HT-29 (cell line): ENCODE measurements at places on chromosomes 13 and 19. TPM values are rescaled to one million over a fixed set of nuclear protein-coding genes. Genes with fewer than 3 reads are reported as not detected.

Gene OR7C1
- total RNA-seq, result not detected in 2 replicates

Gene SLAIN1
- not detected in 2 replicates for total RNA-seq

Gene LRRC4B
- not detected in 2 replicates for total RNA-seq

Gene SPTBN4
- total RNA-seq, result 0.23 and 1.3 TPM in 2 replicates

Gene CEACAM21
- not detected in 2 replicates for total RNA-seq

Gene PIBF1
- 7.2 and 18.5 TPM in 2 replicates for total RNA-seq

Gene LGALS14
- not detected in 2 replicates for total RNA-seq

- DNase-seq, result peak; percentile 44
These were observed 109.2 kb downstream of the ESD start for GRCh38 chr13:46687810-46688209.

DNA sequence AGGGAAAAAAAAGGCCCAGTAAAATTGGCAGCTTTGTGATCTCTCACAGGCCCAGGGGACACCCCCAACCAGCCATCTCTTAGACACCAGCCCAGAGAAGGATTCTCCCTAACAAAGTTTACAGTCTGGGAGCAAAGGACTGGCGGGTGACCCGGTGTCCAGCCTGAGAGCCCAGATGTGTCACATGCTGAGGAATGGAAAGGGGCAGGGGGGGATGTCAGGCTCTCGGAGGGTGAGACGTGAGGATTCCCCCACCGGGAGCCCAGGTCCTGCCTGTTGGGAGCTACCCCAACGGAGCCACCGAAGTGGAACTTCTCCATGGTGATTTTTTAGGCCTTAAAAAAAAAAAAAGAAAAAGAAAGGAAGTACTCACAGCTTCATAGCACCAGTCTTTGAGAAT is 4.8 kb upstream of the CTXN1 start:
- no peak for DNase-seq

DNA sequence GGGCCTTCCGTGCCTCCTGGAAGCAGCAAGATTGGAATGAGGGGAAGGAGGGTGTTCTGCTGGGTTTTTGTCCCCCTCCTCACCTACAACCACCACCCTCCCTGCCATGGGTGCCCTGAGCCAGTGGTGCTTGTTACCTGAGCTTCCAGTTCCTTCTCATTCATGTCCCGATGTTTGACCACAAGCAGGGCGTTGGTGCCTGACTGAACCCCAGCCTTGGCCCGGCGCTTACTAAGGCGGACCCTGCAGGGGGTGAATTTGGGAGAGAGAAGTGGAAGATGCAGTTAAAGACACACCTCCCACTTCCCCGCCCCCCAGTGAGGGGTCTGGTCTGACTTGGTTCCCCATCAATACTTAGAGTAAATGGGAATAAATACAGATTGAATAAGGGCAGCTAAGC is 4.3 kb downstream of the PAF1 start:
- no peak for DNase-seq

DNA sequence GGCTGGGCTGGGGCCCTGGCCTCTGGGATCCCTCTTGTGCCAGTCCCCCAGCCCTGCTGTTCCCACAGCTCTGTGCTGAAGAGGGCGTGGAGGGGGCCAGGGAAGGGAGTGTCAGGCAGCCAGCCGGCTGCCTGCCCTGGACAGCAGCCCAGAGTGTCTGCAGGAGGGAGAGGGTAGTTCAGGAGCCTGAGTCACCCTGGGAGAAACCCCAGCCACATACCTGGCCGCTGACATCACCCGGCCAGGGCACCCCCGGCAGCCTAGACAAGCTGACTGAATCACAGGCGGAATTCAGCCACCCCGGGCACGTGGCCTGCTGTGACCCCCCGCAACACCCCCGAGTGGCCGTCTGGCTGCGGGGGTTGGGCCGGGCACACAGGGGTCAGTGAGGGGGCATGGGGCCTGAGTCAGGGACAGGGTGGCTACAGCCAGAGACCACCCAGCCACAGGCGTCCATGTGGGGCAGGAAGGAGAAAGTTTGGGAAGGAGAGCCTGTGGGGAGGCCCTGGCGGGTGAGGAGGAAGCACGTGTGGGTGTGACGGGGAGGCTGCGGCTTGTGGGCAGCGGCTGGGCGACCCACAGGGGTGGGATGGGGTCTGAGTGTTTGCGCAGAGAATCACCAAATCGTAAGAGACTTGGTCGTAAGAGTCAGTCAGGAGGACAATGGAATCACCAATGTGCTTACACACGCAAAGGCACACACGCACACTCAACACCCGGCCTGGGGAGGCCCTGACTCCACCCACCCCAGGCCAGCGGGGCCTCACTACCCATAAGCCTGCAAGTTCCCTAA is 11.9 kb upstream of the FOSB start:
- DNase-seq, result peak; percentile 99

- DNase-seq, result peak; percentile 19
These were observed 342.4 kb downstream of the KCNRG start for GRCh38 chr13:50357586-50358118.

DNA sequence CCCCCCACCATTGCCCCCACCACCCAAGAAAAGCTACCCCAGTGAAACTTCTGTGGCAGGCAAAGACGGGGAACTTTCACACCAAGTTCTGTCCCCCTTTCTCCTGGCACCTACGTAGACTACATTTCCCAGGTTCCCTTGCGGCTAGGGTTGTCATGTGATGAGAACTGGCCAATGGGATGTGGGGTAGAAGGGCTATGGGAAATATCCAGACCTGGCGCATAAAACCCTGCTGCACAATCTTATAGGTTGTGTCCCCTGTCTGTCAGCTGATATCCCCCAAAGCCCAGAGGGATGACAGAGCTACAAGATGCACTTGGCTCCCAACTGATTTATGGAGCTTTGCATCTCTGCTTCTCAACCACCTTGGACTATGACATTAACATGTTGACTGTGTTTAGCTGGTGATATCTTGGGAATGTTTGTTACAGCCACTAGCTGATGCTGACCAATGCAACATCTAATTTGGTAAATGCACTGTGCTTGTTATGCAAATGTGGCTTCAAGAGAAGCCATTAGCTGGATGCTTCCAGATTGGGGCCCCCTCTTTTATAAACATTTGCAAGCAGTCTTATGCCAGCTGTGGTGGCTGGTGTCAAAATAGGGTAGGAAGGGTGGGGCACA is 6.1 kb downstream of the SH2D3A start:
- peak; percentile 27 for DNase-seq

DNA sequence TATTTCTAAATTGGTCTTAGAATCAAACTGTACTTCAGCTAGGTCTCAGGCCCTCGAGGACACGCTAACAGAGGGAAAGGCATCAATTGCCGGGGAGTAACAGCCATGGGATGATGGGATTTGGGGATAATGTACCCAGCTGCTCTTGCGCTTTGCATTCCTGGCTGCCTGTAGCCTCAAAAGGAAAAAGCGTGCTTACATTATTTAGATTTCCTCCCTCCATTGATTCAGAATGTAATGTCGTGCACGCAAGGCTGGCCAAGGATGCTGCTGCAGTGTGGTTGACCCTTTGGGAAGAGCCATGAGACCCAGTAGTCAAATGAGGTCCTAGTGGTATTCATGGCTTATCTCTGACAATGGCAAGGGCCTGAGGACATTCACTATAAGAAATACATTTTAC is 95.1 kb downstream of the SLC7A1 start:
- DNase-seq, result no peak

- no peak for DNase-seq
These were observed 86.4 kb downstream of the EFNB2 start for GRCh38 chr13:106449096-106449495.

- no peak for DNase-seq
These were observed 194.6 kb downstream of the TM9SF2 start for GRCh38 chr13:99695857-99696256.

- no peak for DNase-seq
These were observed 27.5 kb upstream of the TMEM160 start for GRCh38 chr19:47075941-47076340.

DNA sequence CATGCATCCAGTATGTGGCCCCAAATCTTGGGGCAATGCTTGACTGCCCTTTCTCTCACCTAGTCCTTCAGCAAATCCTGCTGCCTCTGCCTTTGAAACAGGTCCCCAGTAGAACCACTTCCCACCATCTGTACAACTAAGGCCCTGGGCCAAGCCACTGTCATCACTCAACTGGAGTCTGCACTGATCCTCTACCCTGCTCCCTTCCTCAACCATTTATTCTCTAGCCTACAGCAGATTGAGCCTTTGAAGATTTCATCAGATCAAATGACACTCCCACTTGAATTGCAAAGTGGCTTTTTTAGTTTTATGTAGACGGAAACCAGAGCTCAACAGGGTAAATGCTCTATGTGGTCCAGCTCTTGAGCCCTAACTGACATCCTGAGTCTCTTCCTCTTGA is 43.5 kb downstream of the ATP8A2 start:
- no peak for DNase-seq

DNA sequence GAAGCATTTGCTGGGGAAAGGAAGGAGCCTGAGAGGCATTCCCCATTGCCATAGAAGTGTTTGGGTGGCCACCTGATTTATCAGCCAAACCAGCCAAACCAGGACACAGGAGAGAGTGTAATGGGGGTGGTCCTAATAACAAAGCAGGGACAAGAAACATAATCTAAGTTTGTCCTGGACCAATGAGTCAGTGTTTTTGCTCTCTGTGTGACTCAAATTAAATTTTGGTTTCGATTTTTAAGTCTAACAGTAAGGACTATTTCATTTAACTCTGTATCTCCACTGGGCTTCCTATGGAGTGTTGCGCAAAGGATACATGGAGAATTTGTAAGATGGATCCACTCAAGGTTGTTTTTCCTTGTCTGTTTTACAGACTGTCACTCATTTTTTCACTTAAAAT is 19.5 kb upstream of the TRPC4 start:
- no peak for DNase-seq

DNA sequence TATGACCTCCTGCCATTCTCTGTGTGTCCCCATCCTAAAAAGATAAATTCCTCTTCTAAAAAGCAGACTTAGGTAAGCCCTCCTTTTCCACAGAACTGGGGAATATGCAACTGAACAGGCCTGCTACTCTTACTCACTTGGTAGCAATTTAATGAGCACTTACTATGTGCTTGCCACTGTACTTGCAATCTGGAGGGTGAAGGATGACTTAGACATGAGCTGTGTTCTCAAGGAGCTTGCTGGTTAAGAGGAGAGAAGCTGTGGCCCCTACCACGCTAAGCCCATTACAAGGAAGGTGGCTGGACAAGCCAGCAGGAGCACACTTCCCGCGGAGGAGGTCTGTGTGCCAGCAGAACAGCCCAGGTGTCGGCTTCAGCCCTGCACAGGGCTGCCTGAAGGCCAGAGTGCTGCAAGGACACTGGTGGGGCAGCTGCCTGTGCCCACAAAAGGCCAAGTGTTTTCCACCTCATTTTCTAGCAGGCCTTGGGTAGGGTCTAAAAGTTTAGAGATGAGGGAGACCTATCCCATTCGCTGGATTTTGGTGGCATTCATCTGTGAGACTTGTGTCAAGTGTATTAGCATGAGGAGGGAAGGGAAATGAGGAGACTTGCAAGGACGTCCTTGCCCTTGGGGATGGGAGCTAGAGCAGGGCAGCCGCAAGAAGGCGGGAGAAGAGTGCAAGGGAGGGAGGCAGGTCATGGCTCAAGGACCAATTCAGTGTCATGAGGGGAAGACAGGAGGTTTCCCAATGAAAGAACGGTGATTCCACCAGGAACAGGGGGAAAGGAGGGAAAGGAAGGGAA is 52.0 kb downstream of the COL4A1 start:
- DNase-seq, result no peak

- DNase-seq, result no peak
These were observed 8.4 kb upstream of the CEACAM19 start for GRCh38 chr19:44662691-44663385.

GRCh38 chr13:62302341-62302740 is 886.7 kb upstream of the PCDH20 start:
- no peak for DNase-seq

DNA sequence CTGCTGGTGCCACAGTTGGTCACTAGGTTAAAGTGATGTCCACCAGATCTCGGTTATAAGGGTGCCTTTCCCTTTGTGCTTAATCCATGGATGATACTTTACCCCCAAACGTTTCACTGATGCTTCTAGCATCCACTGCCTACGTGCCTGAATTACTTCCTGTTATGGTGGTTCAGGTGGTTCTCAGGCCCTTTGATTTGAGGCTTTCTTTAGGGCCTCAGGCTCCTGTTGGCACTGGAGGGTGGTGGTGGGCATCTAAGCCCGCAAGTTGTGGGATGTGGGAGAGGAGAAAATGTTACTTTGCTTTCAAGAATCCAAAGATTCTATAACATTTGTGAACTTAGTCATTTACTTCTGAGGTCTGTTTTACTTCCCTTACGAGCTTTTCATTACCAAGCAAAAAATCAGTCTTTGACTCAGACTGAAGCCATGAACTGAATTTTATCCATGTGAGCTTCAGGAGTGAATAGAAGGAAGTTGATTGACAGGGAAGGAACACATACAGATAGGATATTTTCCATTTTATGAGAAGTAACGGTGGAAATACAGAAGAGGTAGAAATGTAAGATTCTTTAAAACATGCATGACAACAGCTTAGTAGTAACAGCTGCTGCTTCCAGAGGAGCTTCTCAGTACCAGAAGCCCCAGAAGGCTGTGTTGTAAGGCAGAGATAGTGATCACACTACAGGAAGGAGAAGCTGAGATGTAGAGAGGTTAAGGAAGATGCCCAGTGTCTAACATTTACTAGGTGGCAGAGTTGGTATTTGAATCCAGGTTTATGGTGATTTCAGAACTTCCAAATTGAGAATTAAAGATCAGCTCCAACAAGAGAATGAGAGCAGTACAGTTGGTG is 65.0 kb downstream of the ARHGEF7 start:
- DNase-seq, result no peak

GRCh38 chr13:38702669-38703068 is 15.8 kb downstream of the FREM2 start:
- no peak for DNase-seq

DNA sequence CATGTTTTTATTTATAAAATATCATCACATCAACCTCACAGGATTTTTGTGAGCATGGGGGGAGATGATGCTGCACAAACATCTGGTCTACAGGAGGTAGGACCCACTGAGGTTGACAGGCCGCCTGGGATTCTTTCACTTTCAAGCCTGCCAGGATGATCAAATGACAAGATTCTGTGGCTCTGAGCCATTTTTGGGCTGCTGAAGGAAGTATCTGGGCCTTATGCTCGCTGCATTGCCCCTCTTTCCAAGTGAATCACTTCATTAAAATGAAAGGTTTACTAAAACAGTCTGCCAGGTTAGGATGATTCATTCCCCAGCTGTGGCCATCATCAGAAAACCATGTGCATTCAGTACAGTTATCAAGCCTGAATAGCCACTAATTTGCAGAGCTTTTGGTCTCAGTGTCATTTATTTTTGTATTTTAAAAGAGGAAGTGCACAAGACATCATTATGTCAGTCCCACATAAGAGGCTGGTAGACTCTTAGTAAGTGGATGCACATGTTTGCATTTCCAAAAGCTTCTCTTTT is 34.4 kb downstream of the STARD13 start:
- DNase-seq, result no peak

DNA sequence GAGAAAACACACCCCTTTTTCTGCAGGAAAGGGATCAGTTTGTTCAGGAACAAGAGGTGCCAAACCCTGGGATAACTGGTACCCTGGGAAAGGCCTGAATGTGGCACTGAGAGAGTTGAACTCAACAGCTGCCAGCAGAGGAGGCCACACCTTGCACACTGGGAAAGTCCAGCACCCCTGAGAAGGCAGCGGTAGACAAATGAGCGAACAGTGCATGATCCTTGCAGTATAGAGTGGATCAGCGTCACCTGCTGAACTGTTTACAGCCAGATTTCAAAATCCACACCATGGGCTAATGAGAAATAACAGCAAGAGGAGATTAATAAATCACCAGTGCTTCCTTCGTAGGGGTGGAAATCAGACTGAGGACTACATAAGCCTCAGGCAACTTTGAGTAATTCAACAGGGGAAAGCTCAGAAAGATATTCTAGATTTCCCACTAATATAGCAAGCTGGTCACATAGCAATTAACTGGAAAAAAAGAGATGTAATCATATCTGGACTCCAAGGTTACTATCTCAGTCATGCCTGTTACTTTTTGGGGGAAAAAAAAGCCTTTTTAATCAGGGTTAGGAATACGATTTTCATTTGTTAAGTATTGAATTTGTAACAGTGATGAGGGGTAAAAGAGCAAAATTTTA is 52.0 kb downstream of the DCT start:
- DNase-seq, result no peak
